ENCODE measurements at places on chromosomes 6 and 20.

DNA sequence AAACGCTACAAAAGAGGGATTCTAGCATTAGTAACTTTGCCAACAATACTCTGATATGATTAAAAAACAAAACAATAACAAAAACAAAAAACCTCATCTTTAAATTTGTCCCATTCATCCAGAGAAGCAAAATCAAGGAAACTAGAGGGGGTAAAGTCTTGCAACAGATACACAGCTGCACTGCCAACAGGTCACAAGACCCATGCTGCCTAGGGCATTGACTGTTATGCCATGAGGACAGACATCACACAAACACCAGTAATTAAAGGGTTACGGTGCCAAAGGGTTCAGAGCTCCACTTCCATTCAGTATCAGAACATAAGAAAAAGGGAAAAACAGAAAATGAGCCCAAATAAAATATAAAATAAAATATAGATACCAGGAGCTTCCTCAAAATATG is 1.6 kb downstream of the TBC1D20 start:
- no peak for DNase-seq

DNA sequence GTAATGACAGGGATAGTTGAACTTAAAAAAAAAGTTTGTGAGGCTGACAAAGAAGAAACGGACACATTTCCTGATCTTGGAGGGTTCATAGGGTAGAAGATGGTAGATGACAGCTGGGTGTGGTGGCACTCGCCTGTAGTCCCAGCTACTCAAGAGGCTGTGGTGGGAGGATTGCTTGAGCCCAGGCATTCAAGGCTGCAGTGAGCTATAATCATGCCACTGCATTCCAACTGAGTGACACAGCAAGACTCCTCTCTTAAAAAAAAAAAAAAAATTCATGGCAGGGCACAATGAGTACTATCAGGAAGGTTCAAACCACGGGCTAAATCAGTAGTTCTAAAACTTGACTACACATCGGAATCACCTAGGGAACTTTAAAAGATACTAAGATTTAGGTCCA is 2.0 kb upstream of the MICA start:
- DNase-seq = peak; percentile 88

DNA sequence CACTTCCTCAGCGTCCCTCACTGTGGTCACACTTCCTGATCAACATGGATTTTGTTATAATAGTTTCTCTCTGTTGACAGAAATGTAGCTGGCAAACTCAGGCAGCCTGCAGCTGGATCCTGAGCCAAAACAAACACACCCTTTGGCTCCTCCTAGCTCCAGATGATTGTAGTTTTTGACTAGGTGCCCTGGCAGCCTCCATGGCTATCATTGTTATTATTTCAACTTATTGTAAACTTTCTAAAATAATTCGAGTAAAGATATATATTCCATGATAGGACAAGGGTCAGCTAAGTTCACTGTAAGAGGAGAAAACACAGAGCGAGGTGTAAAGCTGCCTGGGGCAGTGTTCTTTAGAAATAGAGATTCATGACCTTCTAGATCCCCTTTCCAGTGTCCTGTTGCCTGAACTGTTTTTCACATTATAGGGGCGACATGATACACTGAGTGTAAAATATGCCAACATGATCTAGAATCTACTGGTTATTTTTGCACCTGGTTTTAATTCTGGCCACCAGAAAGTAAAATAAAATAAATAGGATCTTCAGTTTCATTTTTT is 98.2 kb upstream of the HDGFL1 start:
- DNase-seq = peak; percentile 48

DNA sequence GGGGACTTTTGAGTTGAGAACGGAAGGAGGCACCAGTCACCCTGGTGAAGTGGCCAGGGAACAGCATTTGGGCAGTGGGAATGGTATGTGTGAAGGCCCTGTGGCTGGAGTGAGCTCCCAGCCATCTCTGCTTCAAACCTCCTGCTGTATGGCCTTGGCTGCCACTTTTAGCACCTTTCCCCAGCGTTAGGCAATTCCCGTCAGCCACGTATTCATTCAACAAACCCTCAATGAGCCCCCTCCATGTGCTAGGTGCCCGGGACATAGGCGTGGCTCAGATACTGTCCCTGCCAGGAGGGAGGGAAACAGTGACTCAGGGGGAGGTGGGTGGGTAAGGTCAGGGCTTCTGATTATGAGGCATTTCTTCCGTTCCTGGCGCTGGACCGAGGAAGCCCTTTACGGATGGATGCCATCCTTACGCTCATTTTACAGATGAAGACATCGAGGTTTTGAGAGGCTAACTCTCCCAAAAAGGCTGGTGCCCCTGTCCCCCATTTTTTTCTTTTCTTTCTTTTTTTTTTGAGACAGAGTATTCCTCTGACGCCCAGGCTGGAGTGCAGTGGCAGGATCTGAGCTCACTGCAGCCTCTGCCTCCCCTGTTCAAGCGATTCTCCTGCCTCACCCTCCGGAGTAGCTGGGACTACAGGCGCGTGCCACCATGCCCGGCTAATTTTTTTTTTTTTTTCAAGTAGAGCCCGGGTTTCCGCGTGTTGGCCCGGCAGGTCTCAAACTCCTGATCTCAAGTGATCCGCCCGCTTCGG is 37.5 kb downstream of the SRC start:
- DNase-seq = peak; percentile 35

DNA sequence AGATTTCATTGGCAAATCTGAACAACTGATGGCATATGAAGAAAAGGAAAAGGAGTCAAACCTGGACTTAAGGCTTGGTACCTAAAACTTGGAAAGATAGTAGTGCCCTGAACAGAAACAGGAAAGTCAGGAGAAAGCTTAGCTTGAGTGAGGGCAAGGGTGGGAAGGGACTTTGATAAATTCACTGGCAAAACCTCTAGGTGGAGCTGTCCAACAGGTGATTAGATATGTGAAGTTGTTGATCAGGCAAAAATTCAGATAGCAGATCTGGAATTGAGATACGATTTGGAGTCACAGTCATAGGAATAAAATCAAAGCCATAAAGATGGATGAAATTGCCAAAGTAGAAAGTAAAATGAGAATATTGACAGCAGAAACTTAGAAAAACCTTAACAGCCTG is 16.1 kb upstream of the ZNF292 start:
- peak; percentile 41 for DNase-seq

GRCh38 chr6:10384610-10385523 is 30.0 kb downstream of the TFAP2A start:
- DNase-seq = no peak

GRCh38 chr6:11160199-11160598 is 48.7 kb upstream of the ERVFRD-1 start:
- DNase-seq = peak; percentile 39

GRCh38 chr6:10414756-10415616 is at the start of gene TFAP2A:
Gene TFAP2A (minus strand): TSS chr6:10415074. CDS start chr6:10414991, 83 bp downstream.
- DNase-seq = peak; percentile 18

GRCh38 chr6:18081025-18081668 is 41.3 kb downstream of the NHLRC1 start:
- DNase-seq = peak; percentile 44

- no peak for DNase-seq
These were observed 554.5 kb upstream of the MAP3K7 start for GRCh38 chr6:91141346-91141745.

- DNase-seq = no peak
These were observed 64.8 kb downstream of the TSHZ2 start for GRCh38 chr20:53036992-53037391.

DNA sequence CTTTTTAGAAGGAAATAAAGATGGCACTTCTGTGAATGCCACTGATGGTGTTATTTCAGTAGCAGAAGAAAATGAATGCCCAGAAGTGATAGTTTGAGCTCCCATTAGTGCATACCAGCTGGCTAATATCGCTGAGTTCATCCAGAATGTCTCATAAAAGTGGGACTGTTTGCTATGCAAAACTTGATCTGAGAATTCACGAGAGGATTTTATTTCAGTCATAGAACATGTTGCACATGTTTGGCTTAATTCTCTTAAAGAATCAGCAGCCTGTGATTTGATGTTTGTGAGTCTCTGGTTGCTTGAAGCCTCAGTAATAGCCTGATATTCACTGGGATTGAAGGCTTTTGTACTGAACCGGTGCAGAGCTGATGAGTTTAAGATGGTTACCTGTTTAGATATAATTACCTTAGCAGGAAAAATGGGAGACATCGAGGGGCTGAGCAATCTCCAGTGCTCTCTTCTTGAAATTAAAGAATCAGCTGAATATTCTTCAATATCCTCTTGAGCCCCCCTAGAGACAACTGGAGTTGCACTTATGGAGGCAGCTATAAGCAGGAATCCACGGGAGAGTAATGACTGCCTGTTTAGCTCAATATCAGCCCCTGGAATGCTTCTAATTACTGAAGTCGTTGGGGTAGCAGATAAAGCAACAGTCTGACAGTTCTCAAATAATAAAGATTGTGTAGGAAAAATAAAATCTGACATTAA is 955.5 kb downstream of the PHF3 start:
- no peak for DNase-seq

DNA sequence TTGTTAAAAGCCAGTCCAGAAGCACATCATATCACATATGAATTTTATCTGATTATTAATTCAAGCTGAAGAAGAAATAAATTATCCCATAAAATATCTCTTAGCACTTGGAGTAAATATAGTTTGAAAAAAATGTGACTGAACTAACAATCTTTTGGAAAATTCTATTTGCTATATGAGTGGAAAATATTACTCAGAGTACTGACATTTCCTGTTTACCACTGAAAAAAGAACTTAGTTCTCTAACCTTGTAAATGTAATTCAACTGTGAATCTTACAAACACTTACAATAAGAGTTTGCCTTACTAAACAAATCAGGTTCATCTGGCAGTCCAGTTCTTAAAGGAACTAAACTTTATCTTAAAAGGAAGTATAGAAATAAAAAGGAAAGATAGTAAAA is 44.2 kb downstream of the MOXD1 start:
- peak; percentile 40 for DNase-seq

DNA sequence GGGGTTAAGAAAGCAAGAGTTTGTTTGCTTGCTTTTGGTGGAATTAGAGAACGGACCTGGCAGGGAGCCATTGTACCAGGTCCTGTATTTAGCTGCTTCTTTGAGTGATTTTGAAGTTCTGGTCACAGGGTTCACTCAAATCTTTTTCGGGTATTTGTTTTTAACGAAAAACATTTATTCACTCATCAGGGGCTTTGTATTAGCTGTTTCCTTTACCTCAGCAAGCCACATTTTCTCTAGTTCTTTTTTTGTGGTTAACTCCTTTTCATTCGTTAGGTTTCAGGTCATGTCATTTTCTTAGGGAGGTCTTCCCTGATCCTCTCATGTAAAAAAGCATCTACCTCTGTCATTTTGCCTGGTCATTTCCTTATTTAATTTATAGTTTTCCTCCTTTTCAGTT is 1502.2 kb downstream of the GRIK2 start:
- no peak for DNase-seq

DNA sequence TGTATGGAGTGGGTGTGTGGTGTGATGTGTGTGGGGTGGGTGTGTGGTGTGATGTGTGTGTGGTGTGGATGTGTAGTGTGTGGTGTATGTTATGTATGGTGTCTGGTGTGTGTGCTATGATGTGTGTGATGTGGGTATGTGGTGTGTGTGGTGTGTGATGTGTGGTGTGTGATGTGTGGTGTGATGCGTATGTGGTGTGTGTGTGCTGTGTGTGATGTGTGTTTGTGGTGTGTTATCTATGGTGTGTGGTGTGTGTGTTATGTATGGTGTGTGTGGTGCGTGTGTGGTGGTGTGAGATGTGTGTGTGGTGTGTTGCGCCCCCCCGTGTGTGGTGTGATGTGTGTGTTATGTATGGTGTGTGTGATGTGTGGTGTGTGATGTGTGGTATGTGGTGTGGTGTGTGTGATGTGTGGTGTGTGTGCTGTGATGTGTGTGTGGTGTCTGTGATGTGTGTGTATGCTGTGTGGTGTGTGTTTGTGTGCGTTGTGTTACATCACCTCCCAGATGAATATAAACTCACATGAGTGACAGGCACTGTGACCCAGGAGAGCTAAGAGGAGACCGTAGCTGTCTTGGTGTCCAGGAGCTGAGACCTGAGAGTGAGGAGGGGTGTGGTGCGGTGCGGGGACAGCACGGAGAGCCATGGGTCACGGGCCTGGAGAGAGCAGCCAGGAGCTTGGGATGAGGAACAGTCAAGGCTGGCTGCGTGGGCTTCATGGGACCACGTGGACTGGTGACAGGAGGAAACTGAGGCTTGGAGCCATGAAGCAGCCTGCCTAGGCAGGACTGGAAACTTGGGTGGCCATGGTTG is 8.8 kb downstream of the DLGAP4 start:
- no peak for DNase-seq

DNA sequence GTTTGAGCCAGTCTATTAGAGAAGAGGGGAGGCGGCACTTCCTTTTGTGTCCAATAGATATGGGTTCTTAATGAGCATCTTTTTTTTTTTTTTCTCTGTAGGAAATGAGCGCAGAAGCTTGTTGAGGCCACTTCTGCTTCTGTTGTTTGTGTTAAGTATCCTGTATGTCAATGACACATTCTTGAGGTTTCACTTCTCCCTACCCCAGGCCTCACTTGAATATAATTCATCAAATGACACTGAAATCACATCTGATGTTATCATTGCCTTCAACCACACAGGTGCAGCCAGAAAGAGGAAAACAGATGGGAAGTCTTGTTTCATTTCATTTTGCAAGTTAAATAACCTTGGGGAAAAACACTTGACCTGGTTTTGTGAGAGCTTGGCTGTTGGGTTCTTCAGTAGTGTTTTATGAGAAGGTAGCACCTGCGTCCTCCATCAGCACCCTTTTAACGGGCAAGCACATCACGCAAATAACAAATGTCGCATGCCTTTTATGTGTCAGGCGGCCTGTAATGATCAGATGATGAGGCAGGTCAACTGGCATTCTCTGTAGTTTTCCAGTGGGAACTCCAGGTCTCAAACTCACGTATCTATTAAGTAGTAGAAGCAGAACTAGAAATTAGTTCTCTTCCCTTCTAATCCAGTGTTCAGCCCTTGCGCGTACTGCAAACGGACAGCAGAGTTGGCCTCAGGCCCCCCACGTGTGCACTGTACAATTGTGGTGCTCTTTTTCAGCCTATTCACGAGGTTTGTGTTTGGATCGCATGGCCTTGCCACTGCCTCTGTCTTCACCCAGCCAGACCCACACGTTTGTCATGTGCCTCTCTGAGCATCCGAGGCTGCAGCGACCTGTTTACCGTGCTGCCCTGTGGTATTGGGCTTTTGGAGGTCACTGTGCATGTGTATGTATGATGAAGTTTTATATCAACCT is 23.5 kb downstream of the PLEKHG1 start:
- DNase-seq = no peak

GRCh38 chr20:63697357-63697867 is 960 bp downstream of the TNFRSF6B start:
- DNase-seq = no peak

GRCh38 chr6:43428874-43429273 is 1.5 kb downstream of the ABCC10 start:
- DNase-seq = no peak

GRCh38 chr20:45968081-45968671 is 3.8 kb downstream of the ZNF335 start:
- no peak for DNase-seq

GRCh38 chr6:158441716-158442215 is 118.1 kb upstream of the TMEM181 start:
- no peak for DNase-seq

- no peak for DNase-seq
These were observed 10.1 kb upstream of the CALHM6 start for GRCh38 chr6:116450769-116451740.

All from fibroblast of skin of right biceps (primary cell).